ENCODE measurements at places on chromosomes 3 and 15.
A peak's percentile ranks its signal among the peaks of the same experiment; 100 is the strongest.

DNA sequence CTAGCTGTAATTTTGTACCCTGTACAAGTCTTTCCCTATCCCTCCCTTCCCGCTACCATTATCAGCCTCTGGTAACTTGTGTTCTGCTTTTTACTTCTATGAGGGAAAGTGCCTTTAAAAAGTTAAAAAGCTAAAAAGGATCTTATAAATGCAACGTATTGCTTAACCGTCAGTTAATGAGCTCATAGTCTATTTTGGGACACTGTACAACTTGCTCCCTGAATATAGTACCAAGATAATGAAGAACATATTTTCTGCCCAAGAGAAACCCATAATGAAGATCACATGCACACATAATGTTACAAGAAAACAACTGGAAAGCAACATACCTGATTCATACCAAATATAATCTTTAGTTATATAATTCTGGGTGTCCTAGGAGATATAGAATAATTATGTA, 22.6 kb downstream of the ZIC1 start:
- DNase-seq: no peak

GRCh38 chr15:36951731-36952247, 148.6 kb downstream of the MEIS2 start:
- DNase-seq: no peak

DNA sequence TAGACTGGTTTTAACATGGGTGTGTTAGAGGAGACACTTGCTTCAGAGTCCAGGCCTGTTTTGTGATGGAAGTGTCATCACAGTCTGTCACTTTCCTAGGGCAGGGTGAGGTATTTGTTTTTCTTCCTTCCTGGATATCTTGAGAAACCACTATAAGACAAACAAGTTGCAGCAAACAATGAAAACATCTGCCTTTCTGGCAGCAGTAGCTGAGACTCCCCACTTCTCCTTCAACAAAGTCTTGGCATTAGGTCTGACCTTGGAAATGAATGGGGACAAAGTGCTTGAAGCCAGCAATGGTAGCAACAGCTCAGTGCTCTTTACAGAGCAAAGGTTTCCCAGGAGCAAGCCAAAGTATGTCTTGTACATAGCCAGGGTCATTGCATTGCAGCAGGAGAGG, 64.6 kb downstream of the CD200 start:
- no peak for DNase-seq

GRCh38 chr15:79221696-79222095, 60.8 kb upstream of the ANKRD34C start:
- DNase-seq: no peak

GRCh38 chr3:107368654-107369398, 8.4 kb upstream of the CCDC54 start:
- no peak for DNase-seq

- peak; percentile 15 for DNase-seq
Measured at GRCh38 chr3:151345859-151346258, 16.5 kb upstream of the P2RY13 start.

GRCh38 chr15:34584330-34584668, 848 bp upstream of the GOLGA8B start:
- DNase-seq: no peak

- no peak for DNase-seq
Measured at GRCh38 chr15:67575039-67575502, 32.6 kb downstream of the MAP2K5 start.

DNA sequence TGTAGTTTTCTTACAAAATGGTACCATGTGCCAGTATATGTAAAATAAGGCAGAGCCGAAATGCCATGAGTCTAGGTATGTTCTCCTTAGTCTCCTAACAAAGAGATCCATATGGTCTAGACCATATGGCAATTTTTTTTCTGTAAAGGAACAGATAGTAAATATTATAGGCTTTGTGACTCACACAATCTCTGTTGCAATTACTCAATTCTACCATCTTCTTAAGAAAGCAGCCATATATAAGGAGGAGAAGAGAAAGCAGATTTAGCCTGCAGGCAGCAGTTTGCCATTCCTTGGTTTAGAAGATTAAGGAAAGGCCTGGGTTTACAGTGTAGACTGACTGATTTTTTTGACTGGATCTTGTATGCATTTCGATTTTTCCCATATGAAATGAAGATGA, 16.3 kb upstream of the BBX start:
- no peak for DNase-seq

DNA sequence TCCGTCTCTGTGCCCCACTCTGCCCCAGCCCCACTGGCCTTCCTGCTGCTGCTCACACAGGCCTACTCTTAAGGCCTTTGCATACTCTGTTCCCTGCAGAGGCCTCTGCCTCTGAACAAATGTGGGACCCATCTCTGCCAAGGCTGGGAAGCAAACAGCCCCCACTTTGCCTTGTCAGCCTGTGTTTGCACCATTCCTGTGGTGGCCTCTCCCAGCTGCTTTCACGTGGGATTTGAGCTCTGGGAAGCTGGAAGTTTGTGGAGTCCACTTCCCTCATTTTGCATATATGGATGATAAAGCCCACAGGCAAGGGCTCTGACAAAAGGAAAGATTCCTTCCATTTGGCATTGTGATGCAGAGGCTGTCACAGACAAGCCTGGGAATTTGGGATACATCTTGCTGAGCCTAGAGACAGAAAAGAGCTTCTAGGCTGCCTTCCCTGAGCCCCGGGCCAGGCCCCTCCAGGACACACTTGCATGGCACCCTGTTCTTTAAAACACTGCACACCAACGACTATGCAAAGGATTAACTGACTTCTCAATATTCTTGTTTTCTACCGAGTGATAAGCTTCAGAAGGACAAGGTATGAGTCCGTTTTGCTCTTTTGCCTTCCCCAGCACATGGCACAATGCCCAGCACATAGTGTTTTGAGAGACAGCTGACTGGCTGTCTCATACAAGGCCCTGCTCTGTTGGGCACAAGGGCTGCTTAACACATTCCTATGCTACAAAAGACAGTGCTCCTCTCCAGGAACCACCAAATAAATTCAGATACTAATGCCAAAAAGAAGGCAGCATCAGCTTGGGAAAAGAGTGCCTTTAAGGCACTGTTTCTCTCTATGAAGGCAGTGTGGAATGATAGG, 120.7 kb upstream of the TOPAZ1 start:
- DNase-seq: no peak

DNA sequence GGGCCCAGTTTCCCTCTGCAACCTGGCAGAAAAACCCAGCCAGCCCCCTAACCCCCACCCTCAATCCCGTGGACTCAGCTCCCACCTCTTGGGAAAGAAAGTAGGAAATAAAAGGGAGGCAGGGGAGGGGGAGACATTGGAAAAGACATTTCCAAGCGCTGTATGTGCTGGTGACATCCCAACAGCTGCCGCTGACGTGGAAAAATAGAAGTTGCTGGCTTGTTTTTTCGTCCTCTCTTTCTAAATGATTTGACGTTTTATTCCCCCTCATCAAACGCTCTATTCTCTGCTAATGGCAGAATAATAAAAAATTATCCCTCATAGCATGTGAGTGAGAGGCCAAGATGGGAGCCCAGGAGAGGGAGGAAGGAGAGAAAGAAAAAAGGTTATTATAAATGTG, 76.1 kb downstream of the LINGO1 start:
- no peak for DNase-seq

- DNase-seq: peak; percentile 18
Measured at GRCh38 chr3:157618075-157618760, 115.0 kb upstream of the VEPH1 start.

GRCh38 chr15:74454764-74455500, 6.0 kb downstream of the UBL7 start:
- no peak for DNase-seq

DNA sequence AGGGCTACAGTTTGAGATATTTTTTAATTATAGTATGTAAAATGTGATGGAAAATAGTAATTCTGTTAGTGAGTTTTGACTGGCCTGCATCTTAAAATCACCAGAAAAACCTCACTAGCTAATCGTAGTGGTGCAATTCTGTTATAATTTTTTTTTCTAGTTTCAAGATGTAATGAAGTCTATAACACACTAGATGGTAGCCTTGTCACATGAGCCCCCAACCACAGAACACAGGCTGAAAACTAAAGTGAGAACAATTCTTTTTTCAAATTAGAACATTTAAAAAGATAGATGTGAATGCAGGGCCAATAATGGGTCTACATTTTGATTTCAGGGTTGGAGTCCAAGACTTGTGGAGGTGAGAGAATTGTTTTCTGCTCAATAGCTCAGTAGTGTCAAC, 83.3 kb upstream of the KCNH8 start:
- no peak for DNase-seq

DNA sequence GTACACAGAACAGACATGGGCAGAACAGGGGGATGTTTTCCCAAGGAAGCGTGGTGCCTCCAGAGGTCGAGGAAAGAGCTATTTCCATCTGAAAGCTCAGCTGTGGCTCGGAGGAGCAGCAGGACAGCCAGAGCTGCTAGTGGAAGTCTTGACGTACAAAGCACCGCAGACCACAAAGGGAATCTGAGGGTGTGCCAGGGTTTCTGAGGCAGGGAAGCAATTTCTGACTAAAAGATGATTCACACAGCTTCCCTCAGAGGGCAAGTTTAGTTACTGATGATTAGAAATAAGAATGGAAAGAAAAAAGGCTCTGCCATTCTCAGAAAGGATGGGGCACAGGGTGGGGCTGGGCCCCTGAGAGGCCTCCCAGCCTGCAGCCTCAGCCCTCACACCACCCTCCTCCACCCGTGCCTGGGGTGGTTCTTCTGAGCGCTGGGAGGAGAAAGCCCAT, 45.8 kb upstream of the SEC13 start:
- peak; percentile 96 for DNase-seq

DNA sequence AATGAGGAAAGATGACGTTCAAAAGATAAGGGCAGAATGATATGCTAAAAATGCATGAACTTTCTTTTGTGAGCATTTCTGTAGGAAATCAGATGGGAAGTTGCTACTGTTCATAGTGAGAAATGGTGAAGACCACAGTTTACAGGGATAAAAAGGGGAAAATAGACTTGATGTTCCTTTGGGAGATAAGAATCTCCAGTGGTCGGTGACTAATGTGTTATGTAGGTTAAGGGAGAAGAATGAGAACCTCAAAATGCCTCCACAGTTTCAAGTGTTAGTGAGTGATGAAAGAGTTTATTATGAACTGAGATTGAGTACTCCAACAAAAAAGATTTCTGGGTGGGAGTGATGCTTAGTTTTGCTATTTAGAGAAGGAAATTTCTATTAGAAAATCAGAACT, 247.2 kb downstream of the LSAMP start:
- no peak for DNase-seq

DNA sequence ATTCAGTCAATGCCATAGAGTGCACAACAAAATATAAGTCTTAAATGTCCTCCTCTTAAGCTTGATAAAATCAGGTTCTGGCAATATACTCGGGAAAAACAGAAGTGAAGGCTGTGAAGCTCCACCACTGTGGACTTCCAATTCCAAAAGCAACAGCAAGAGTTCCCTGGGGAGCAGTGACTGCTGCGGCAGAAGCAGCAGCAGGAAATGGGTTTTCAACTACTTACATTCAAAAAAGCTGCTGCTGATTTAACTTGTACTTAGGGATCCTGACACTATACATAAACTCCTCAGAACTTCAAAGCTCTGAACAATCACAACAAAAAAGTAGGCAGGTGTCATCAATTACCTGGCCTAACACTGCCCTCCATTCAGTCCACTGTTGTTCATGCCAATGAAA, 4.7 kb downstream of the CEP152 start:
- peak; percentile 22 for DNase-seq

- no peak for DNase-seq
Measured at GRCh38 chr3:177212278-177212610, 15.0 kb upstream of the TBL1XR1 start.

- DNase-seq: no peak
Measured at GRCh38 chr3:195110647-195111318, 160.2 kb downstream of the XXYLT1 start.

DNA sequence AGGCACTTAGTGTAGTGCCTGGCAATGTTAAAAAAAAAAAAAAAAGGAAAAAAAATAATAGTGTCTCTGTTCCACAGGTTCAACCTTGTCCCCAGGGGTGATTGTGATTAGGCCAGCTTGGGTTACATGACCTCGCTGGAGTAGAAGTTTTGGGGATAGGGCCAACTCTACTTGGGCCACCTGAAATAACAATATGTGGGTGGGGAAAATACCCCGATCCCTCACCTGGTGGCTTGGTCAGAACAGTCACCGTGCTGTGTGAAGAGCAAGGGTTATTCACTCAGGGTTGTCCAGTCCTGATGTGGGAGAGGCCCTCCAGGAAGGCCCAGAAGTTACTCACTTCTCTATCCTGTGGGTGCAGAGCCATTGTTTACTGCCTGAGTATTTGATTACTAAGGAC, 19.5 kb downstream of the XYLB start:
- no peak for DNase-seq

- peak; percentile 84 for DNase-seq
Measured at GRCh38 chr3:58434990-58435389, 1.4 kb upstream of the PDHB start.

- no peak for DNase-seq
Measured at GRCh38 chr15:65006876-65007275, 17.2 kb upstream of the SPG21 start.

GRCh38 chr3:143613226-143613625, 235.0 kb downstream of the SLC9A9 start:
- no peak for DNase-seq

- no peak for DNase-seq
Measured at GRCh38 chr3:139074565-139075115, 29.9 kb upstream of the PRR23C start.

GRCh38 chr3:113714702-113715101, 18.3 kb upstream of the USF3 start:
- DNase-seq: no peak

GRCh38 chr3:100072326-100073048, 41.8 kb downstream of the FILIP1L start:
- no peak for DNase-seq

DNA sequence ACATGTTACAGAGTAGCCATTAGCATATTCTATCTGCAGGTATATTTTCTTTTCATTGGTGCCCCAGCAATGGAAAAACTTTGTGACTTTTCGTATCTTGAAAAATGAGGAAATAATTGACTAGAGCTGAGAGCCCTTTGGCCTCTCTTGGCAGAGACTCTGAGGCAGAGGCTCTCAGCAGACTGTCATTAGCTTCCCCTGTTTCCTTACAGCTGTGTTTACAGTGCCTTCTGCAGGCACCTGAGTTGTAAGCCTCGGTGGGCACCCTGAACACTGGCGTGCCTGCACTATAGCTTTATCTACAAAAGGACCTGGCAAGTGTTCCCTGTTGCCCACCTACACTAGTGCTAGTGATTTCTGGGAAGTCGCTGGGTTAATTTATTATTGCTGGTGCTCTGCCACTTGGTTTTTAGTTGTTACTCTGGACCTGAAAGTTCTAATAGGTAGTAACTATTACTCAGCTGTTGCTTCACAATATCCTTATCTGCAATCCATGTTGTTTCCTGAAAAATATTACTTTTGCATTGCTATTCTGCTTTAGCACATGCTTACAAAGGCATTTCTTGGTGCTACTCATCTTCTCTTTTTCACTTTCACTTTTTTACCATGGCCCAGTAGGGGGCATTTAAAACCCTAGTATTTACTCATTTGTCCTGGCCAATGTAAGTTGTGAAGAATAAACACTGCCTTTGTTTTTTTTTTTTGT, 7.8 kb upstream of the GPR171 start:
- DNase-seq: no peak

GRCh38 chr3:118945834-118946233, 88.8 kb downstream of the IGSF11 start:
- DNase-seq: no peak
